Panc1 (cell line): ENCODE measurements at places on chromosomes 6 and 20. TPM values are rescaled to one million over a fixed set of nuclear protein-coding genes. Genes with fewer than 3 reads are reported as not detected.

GRCh38 chr20:57509665-57510237, 15.2 kb downstream of the CTCFL start:
- H3K27ac ChIP-seq: no peak overlapping the region
- no peak for DNase-seq
- H3K27me3 ChIP-seq: no peaks in the 10 kb centered on the region
- no peaks in the 10 kb centered on the region for H3K36me3 ChIP-seq

- H3K4me3 ChIP-seq: no peak overlapping the region
- H3K27ac ChIP-seq: no peak overlapping the region
- no peak for DNase-seq
- no peaks in the 10 kb centered on the region for H3K36me3 ChIP-seq
Observed at GRCh38 chr20:1660246-1660645, 2.7 kb upstream of the SIRPG start.

- no peaks in the 10 kb centered on the region for H3K4me1 ChIP-seq
- no peak overlapping the region for H3K4me3 ChIP-seq
- no peak for DNase-seq
- no peaks in the 10 kb centered on the region for H3K36me3 ChIP-seq
- no peak overlapping the region for H3K27ac ChIP-seq
Observed at GRCh38 chr6:142537612-142538478, 236.0 kb downstream of the ADGRG6 start.

Gene MRPS18B
- total RNA-seq: 69.1 TPM
